Activated naive CD4-positive, alpha-beta T cell treated with anti-CD3 and anti-CD28 coated beads, Interleukin-2, amount 10 ng/mL, durations not matched to agents 7 days and 5 days (primary cell): ENCODE measurements at places on chromosomes 1 and 21.

DNA sequence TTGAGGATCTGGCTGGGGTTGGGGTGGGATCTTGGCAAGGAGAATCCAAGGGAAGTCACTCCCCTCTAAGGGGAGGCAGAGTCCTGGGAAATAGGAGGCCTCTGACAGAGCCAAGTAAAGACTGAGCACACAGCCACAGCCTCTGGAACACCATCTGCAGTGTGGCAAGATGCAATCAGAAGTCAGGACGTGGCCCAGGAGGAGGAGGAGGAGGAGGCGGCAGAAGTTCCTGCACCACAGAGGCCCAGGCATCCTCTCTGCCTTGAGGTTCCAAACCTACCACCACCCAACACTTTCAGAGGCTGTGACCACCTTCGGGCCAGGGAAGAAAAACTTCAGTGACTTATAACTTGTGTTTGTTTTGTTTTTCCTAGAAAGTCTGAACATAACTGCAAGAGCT is 23.7 kb upstream of the KCNE2 start:
- no peak for DNase-seq

- DNase-seq = no peak
These were observed 7.1 kb upstream of the SLC2A7 start for GRCh38 chr1:9033363-9033762.

GRCh38 chr1:204972426-204972825 is 70.6 kb upstream of the CNTN2 start:
- DNase-seq = no peak

DNA sequence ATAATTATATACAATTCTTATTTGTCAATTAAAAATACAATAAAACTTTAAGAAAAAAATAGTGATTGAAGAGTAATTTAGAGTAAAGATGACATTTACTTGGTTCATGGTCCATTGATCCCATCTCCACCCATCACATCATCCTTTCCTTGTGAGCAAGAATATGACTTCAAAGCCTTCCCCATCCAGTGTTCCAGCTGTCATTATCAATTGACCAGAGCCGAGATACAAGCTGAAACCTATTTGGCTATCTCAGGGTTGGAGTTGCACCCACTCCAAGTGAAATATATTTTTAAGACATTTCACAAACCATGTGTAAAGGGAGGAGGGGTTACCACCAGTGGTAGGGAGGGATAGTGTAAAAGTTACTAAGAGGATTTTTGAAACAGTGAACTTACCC is 428.9 kb upstream of the C1orf87 start:
- no peak for DNase-seq

DNA sequence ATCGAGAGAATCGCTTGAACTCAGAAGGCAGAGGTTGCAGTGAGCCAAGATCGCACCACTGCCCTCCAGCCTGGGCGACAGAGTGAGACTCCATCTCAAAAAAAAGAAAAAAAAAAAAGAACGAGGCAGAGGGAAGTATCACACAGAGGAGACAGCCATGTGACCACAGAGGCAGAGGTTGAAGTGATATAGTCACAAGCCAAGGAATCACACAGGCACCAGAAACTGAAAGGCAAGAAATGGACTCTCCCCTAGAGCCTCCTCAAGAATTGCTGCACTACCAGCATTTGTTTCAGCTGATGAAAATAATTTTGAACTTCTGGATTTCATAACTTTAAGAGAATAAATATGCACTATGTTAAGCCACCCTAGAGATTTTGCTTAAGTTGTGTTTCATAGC is 459.6 kb downstream of the PTPRC start:
- DNase-seq = no peak
